ENCODE measurements at places on chromosomes 1 and 21. TPM values are rescaled to one million over a fixed set of nuclear protein-coding genes. Genes with fewer than 3 reads are reported as not detected.

GRCh38 chr21:45524756-45525152, 17.5 kb downstream of the SLC19A1 start:
- H3K27ac ChIP-seq, result no peak overlapping the region
- H3K4me3 ChIP-seq, result no peak overlapping the region
- no peak for DNase-seq

GRCh38 chr1:187648091-187648490, 819.3 kb downstream of the PLA2G4A start:
- no peaks in the 10 kb centered on the region for H3K27me3 ChIP-seq
- no peaks in the 10 kb centered on the region for H3K36me3 ChIP-seq
- no peaks in the 10 kb centered on the region for H3K4me1 ChIP-seq
- H3K4me3 ChIP-seq, result no peak overlapping the region
- no peak overlapping the region for H3K27ac ChIP-seq

GRCh38 chr21:18772404-18772803, 368.8 kb upstream of the TMPRSS15 start:
- no peaks in the 10 kb centered on the region for H3K27me3 ChIP-seq
- no peaks in the 10 kb centered on the region for H3K36me3 ChIP-seq
- no peak overlapping the region for H3K27ac ChIP-seq

- H3K4me1 ChIP-seq, result no peaks in the 10 kb centered on the region
- peaks cover 14% of the 10 kb centered on the region for H3K27me3 ChIP-seq
- H3K4me3 ChIP-seq, result no peak overlapping the region
- H3K36me3 ChIP-seq, result no peaks in the 10 kb centered on the region
Observed at GRCh38 chr1:234244482-234244881, 128.8 kb upstream of the COA6 start.

DNA sequence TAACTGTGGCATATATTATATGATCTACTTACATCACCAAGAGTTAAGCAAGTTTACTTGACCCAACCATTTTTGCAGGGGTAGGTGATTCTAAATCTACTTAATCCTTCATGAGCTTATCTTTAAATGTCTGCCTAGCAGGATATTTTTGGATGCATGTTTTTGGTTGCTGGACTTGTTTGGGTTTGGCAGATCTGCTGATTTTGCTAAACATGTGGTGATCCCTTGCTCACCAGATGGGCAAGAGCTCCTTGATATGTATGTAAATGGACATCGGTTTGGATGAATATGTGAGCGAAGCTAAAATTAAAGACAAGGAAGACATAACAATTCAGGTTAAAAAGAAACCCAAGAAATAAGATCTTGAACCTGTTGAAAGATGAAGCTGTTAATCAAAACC, 36.7 kb downstream of the FMN2 start:
- H3K27ac ChIP-seq, result no peak overlapping the region
- no peaks in the 10 kb centered on the region for H3K36me3 ChIP-seq
- no peak overlapping the region for H3K4me3 ChIP-seq
- no peaks in the 10 kb centered on the region for H3K4me1 ChIP-seq
- no peaks in the 10 kb centered on the region for H3K27me3 ChIP-seq
- no peak for DNase-seq

DNA sequence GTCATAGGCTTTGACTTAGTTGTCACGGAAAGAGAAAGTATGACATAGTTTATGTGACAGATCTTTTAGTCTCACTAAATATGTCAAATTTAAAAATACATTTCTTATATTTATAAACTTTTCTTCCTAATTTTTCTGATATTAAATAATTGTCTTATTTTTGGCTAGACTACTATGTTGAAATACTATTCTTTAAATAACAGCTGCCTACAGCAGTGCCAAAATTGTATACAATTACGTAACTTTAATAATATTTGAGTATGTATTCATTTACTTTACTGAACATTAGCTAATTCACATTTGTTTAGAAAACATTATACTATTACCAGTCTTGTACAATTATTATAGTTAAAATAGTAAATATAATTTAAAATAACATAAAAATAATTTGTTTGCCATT, 137.4 kb downstream of the ADGRL4 start:
- no peaks in the 10 kb centered on the region for H3K4me1 ChIP-seq
- no peak overlapping the region for H3K4me3 ChIP-seq
- DNase-seq, result no peak
- H3K27ac ChIP-seq, result no peak overlapping the region
- no peaks in the 10 kb centered on the region for H3K27me3 ChIP-seq
- no peaks in the 10 kb centered on the region for H3K36me3 ChIP-seq

DNA sequence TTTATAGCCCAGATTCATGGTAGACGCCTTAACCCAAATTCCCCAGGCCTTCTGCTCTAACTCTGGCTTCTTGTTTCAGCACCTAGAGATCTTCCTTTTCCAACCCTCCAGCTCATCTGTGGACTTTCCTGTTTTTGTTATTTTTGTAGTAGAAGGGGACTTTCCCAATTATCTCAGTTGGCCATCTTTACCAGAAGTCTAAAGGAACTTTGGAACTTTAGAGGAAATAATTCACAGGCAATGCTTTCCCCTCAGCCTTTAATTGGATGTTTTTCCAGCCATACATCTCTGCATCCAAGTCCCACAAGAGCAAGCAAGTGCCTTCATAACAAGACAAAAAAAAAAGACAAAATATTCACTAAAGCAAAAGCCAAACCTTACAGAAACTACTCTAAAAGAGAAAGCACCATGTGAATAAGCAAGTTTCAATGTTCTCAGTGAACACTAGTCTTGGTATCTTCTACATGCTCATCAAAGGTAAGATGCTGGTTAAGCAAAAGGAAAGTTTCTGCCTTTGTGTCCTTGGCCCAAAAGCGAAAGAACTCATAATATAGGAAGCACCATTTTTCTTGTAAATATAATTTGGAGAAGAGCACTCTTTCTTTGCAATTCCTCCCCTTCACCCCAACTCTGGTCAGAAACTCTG, 377.3 kb downstream of the SETD4 start:
- H3K27ac ChIP-seq, result no peak overlapping the region
- no peaks in the 10 kb centered on the region for H3K4me1 ChIP-seq
- H3K27me3 ChIP-seq, result peaks cover 8% of the 10 kb centered on the region
- no peak overlapping the region for H3K4me3 ChIP-seq

DNA sequence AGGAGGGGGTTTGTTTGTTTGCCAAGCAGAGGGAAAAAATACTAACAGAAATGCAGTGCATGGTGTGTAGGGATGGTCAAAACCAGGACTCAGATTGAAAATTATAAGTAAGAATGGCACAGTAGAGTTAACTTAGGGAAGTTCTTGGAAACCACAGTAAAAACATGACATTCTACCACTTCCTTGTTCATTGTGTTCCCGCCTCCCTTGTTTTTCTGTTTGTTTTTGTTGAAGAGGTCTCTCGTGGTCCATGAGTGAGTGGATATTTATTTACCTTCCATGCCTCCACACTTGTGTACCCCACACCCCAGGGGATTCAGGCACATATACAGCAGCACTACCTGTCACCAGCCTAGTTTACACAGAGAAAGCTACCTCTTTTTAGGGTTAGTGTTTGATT, 69.6 kb downstream of the OLFML2B start:
- no peak for DNase-seq
- no peak overlapping the region for H3K27ac ChIP-seq

DNA sequence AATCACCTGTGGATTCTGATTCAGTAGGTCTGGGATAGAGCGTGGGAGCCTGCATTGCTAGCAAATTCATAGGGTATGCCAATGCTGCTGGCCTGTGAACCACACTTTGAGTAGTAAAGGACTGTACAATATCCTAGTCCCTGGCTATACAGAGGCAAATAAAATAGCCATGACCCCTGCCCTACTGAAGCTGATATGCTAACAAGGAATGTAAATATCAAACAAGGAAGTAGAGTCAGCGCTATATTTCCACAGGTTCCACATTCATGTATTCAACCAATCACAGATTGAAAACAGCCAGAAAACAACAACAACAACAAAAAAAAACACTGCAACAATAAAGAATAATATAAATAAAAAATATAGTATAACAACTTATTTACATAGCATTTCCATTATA, 77.8 kb downstream of the TM2D1 start:
- DNase-seq, result no peak
- H3K4me1 ChIP-seq, result no peaks in the 10 kb centered on the region
- peaks cover 7% of the 10 kb centered on the region for H3K27me3 ChIP-seq
- no peak overlapping the region for H3K4me3 ChIP-seq
- no peak overlapping the region for H3K27ac ChIP-seq
- H3K36me3 ChIP-seq, result no peaks in the 10 kb centered on the region

GRCh38 chr1:53627031-53627430, 111.9 kb downstream of the GLIS1 start:
- H3K4me1 ChIP-seq, result no peaks in the 10 kb centered on the region
- no peaks in the 10 kb centered on the region for H3K36me3 ChIP-seq

DNA sequence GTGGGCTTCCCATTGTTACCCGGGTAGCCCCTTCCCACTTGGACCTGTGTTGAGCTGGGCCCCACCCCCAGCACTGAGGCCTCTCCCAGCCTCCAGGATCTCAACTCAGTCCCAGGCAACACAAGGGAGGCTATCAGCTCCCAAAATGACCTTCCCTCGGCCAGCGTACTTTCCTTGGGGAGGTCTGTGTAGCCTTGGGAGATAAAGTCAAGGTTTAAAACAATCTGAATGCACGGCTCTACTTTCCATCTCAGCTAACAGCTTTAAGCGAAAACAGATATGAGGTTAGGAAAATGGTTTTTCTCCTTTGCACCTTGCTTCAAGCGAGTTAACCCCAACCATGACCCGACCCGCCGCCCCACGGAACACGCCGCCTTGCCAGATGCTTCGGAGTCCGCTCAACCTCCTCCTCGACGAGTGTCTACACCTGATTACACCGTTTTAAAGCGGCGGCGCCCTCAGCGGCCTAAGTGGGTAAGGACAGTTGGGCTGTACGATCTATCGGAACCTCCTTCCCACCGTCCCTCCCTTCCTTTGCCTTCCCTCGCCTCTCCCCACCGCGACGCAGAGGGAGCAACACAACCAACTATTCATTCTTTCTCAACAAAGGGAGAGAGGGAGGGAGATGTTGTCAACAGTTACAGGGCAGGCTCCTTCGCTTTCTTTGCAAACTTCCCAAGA, 1.1 kb downstream of the BCAR3 start:
- DNase-seq, result peak; percentile 77
- H3K4me1 ChIP-seq, result peaks cover 2% of the 10 kb centered on the region
- H3K4me3 ChIP-seq, result peak overlapping the region; percentile 43

DNA sequence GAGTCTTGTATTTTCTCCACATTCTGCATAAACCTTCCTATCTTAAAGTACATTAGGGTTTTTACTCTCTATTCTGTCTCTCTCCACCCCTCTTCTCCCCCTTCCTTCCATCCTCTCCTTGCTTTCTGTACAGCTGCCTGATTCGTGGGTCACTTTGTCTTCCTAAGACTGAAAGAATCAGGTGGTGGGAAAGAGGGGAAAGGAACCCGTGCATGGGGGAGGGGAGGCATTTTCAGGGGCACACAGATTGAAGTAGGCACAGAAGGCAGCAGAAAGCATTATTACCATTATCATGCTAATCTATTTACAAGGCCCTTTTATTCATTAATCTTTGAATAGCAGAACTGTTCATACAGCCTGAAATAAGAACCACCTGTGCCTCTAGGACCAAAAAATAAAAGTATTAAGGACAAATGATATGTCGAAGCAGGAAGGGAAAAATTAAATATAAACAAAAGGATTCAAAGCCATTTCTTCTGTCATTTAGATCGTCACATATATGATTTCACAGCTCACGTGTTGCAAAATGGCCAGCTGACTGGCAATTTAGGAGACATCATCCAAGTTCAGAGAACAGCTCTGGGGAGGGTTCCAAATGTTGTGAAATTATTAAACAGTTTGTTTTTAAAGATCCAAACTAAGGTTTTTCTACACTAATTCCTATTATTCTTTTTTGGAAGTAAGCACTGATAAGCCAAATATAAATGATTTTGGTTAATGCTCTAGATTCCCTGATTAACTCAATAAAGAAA, 154.6 kb downstream of the PBX1 start:
- no peaks in the 10 kb centered on the region for H3K27me3 ChIP-seq
- H3K36me3 ChIP-seq, result no peaks in the 10 kb centered on the region
- peaks cover 27% of the 10 kb centered on the region for H3K4me1 ChIP-seq
- no peak overlapping the region for H3K27ac ChIP-seq
- no peak overlapping the region for H3K4me3 ChIP-seq

DNA sequence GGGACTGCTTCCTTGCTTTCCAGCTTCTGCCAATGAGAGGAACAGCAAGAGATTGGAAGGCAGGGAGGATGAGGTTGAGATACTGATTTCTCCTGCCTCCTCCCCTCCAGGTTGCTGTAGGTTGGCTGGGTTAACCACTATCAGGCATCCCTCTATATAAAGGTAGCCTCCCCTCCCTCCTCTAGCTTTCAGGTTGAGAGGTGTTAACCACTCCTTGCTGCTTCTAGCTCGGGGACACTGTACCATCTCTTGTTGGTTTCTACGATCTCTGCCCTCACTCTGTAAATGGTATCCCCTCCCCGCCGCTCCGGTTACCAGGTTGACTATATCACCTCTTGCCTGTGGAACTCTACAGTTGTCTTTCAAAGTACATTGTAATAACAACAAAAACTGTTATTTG, 16.7 kb downstream of the LPAR3 start:
- H3K36me3 ChIP-seq, result no peaks in the 10 kb centered on the region
- H3K27ac ChIP-seq, result no peak overlapping the region
- H3K27me3 ChIP-seq, result no peaks in the 10 kb centered on the region

GRCh38 chr1:95027046-95027445, 45.7 kb downstream of the ALG14 start:
- H3K4me1 ChIP-seq, result no peaks in the 10 kb centered on the region
- H3K4me3 ChIP-seq, result no peak overlapping the region
- H3K27me3 ChIP-seq, result no peaks in the 10 kb centered on the region
- H3K27ac ChIP-seq, result no peak overlapping the region
- H3K36me3 ChIP-seq, result no peaks in the 10 kb centered on the region
- no peak for DNase-seq

PRKCZ gene
- 3.5 TPM for total RNA-seq

CCDC27 gene
- not detected for total RNA-seq

CA6 gene
- not detected for total RNA-seq

PIGP gene
- 33.2 TPM for total RNA-seq

ZNF695 gene
- total RNA-seq, result 10.9 TPM

NBPF20 gene
- 1.4 TPM for total RNA-seq
